GM12891 (cell line): ENCODE measurements at places on chromosomes 4 and X.

GRCh38 chr4:108544481-108544880 is 75.9 kb upstream of the RPL34 start:
- DNase-seq: no peak

- DNase-seq: no peak
Measured at GRCh38 chr4:142404191-142404611, 441.9 kb downstream of the INPP4B start.

DNA sequence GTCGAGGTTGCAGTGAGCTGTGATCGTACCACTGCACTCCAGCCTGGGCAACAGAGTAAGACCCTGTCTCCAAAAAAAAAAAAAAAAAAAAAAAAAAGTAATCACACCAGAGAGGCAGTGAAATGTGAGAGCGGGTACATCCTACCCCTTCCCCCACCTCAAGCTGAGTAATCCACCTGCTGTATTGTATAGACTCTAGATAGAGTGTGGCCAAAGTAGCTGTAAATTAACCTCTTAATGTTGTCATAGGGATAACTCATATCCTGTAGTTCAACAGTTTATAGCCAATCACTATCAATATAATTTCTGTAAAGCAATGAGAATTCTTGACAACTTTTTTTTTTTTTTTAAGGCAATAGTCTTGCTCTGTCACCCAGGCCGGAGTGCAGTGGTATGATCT is 30.8 kb downstream of the TNIP2 start:
- DNase-seq: no peak

DNA sequence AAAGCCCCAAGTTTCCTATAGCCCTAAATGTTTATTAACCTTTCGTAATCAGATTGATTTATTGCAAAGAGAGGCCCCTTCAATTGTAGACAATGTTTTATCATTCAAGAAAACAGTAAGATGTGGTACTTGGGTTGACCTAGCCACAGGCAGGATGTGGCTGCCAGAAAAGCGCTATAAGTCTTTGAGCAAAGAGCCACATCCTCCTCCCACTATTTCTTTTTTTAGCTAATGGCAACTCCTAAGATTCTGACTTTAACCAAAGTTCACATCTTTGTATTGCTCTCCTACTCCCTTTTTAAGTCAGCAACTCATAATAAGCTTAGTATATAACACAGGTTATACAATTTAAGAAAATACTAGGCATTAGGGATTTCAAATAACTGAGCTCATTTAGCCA is 70.7 kb upstream of the PPP3CA start:
- peak; percentile 17 for DNase-seq

DNA sequence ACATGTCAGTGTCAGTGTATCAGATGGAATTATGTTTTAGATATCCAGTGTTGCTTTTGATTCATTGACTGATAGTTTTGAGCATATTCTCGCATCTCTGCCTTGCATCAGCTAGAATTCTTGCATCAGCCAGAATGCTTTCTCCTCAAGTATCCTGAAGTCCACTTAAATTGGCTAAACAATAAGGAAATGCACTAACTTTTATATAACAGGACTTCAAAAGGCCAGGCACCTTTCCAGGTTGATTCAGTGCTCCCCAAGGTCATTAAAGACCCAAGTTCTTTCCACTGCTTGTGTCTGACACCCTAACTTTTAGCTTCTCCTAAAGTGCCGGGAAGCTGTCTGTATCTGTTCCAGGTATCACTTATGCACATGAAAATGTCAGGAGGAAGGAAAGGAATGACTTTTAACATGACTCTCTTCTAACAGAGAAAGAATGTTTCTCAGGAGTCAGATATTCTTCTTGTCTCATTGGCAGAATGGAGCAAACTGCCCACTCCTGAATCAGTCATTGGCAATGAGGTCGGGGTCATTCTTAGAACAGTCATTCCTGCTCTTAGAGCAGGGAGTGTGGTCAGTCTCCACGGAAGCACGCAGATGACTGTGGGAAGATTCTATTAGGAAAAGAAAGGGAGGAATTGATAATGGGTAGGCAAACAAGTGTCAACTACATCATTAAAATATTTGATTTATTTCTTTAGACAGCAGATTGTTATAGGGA is 92.9 kb upstream of the TLL1 start:
- no peak for DNase-seq

DNA sequence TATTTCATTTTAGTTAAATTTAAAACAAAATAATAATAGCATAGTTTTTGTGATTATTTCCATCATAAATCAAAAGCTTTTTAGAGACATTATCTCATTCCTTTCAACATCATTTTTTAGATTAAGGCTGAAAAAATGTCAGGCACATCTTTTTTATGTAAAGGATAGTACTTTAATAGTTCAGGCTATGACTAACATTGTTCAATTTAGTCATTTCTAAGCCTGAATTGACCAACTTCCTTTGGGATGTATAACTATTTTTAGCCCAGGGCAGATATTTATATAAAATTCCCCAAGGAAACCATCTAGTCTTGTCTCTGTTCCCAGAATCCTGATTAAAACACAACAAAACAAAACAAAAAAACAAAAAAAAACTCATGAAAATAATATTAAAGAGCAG is 145.6 kb upstream of the PCDH18 start:
- no peak for DNase-seq

- DNase-seq: peak; percentile 43
Measured at GRCh38 chr4:56821381-56822243, at the start of gene SPINK2. TSS of gene SPINK2 (minus strand) at chr4:56821701. CDS start at chr4:56821662, 39 bp downstream.

GRCh38 chr4:3683744-3684421 is 82.3 kb upstream of the ADRA2C start:
- DNase-seq: no peak

DNA sequence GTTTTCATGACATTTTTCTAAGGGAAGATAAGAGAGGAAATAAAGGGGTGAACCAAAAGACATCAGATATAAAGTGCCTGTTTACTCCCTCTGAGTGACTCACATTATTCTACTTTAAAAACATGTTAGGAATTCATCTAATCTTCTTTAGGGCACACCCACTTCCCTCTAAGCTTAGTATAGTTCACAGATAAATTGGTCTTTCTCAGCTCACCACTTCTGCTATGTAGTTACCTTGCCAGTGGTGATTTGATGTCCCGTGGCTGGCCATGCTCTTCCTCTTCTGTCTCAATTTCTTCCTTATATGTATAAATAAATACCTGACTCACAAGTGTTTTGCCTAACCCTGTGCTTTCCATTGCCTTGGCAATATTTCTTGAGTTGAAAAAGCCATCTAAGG is 96.8 kb downstream of the PDLIM5 start:
- DNase-seq: no peak

GRCh38 chr4:8228319-8229250 is 29.5 kb downstream of the SH3TC1 start:
- DNase-seq: peak; percentile 66

DNA sequence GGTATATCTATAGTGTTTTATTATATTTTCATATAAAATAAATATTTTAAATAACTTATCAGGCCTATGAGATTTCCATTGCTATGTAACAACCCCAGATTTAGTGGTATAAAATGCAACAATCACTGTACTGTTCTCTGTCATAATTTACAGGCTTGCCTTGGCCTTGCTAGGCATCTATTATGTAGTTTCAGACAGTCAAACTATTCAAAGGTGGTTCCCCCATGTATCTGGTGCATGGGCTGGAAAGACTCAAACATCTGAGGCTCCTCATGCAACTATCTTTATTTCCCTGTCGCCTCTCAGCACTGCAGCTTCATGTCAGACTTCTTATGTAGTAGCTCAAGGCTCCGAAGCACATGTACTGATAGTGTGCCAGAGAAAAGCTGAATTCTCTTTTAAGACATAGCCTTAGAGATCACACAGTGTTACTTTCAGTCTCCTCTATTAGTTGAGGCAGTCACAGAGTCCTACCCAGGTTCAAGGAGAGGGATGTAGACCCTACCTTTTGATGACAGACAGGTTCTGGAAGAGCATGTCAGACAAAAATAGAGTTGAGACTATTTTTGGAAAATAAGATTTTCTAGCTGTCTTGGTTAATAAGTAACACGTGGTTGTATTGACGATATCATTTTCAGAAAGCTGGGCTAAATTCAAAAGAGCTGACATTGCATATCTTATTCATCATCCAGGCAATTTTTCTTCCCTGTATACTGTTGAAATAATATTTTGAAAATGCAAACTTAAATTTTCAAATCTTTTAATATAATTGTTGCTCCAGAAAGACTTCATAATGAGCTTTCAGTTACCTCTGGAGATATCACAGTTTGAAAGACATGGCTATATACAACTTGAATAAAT is 19.4 kb downstream of the MTTP start:
- DNase-seq: no peak
